Karpas-422 (cell line): ENCODE measurements at places on chromosomes 2 and 18. TPM values are rescaled to one million over a fixed set of nuclear protein-coding genes. Genes with fewer than 3 reads are reported as not detected.

GRCh38 chr2:460861-461260 lies 173.0 kb upstream of the ALKAL2 start:
- no peak for DNase-seq

- DNase-seq = no peak
These were observed 131.2 kb upstream of the SEC11C start for GRCh38 chr18:59008302-59008974.

GRCh38 chr18:22314001-22314400 lies 103.7 kb downstream of the CTAGE1 start:
- no peak for DNase-seq

GRCh38 chr2:231181860-231182512 lies 16.4 kb upstream of the ARMC9 start:
- no peak for DNase-seq

GRCh38 chr2:212484563-212485080 lies 54.0 kb downstream of the ERBB4 start:
- no peak for DNase-seq

GRCh38 chr2:240460781-240461431 lies 25.4 kb downstream of the GPC1 start:
- no peak for DNase-seq

Gene NOSTRIN
- not detected in 2 replicates for total RNA-seq

Gene RAB6C
- 0.52 and 1.5 TPM in 2 replicates for total RNA-seq

Gene CTIF
- total RNA-seq = 0.47 and 0.60 TPM in 2 replicates

Gene CENPA
- 10.0 and 21.1 TPM in 2 replicates for total RNA-seq
